ENCODE measurements at places on chromosomes 2 and 18. TPM values are rescaled to one million over a fixed set of nuclear protein-coding genes. Genes with fewer than 3 reads are reported as not detected.

GRCh38 chr2:143946436-143947391 is 573.2 kb downstream of the ZEB2 start:
- DNase-seq, result no peak

DNA sequence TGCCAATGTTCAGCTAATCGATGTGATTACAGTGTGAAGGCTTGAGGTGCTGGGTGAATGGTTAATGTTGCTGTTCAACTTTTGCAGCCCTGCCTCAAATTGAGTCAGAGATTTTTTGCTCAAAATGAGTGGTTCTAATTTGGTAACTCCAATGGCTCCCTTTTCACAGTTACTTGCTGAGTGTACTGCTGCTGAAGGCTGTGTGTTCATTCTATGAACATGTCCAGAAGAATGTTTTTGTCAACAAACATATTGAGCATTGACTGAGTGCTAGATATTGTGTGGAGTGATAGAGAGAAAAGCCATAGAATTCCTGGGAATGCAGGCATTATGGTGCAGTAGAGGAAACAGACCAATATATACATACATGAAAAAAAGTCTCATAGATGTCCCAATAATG is 39.0 kb upstream of the TCF4 start:
- no peak for DNase-seq

DNA sequence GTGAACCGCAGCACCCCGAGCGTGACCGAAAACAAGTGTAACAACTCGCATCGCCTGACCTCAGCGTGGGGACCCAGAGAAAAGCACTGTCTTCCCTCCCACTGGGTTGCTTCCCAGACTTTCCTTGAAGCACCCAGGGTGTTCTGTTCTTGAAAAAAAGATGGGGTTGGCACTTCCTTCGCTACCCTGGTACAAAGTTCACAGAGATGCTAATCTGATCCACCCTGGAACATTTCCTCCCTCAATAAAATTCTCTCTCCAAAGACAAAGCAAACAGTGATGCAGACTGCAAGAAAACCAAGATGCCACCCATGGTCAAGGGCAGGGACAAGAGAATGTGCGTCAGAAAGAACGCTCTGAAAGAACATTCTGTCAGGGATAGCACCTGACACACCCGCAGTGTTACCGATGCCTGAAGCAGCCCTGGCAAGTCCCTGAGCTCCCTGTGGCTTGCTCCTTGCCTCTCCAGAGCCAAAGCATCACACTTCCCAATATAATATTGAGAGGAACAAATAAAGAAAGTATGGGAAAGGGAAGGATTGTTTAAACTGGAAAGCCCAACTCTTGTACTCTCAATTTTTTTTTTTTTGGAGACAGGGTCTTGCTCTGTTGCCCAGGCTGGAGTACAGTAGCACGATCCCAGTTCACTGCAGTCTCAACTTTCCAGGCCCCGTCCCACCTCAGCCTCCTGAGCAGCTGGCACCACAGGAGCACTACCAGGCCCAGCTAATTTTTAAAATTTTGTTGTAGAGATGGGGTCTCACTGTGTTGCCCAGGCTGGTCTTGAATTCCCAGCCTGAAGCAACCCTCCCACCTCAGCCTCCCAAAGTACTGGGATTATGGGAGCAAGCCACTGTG is 70.7 kb downstream of the TBC1D8 start:
- DNase-seq, result no peak

- DNase-seq, result no peak
Observed at GRCh38 chr2:152189622-152190495, 14.3 kb upstream of the STAM2 start.

GRCh38 chr2:29187926-29188325 is 72.7 kb downstream of the CLIP4 start:
- DNase-seq, result no peak

- DNase-seq, result peak; percentile 66
Observed at GRCh38 chr2:95207111-95207961, at the start of gene ZNF892. Gene ZNF892 (plus strand): TSS chr2:95207521. CDS start chr2:95207816, 295 bp downstream.

GRCh38 chr2:232336981-232337720 is 41.4 kb upstream of the ALPP start:
- DNase-seq, result no peak

GRCh38 chr2:170216981-170217380 is 39.0 kb downstream of the MYO3B start:
- no peak for DNase-seq

- no peak for DNase-seq
Observed at GRCh38 chr2:200758341-200758740, 53.4 kb upstream of the BZW1 start.

DNA sequence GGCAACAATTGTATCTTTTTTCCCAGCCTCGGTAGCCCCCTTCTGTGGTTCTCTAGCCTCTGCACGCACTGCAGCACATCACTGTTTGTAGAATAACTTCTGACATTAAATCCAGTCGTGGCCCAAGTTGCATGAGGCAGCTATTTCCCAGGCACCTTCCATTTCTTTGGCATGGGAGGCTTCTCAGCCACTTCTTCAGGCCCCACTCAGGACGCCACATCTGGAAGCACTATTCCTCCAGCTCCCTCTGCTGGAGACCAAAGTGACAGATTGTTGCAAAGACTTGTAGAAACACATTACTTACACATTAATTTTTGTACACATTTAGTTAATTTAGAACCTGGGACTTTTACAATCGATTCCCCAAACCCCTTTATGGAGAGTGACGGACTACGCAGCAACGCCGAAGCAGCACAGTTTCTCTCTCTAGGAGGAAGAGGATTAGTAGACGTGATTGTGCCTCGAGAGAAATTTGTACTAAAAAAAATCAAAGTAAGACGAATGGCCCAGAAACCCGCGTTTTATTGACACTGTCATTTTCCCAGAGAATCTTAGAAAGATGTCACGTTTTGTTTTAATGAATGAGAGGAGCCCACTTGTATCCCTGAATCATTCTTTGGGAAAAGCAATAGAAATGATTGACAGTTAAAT is 57.8 kb upstream of the RGPD5 start:
- DNase-seq, result no peak

GRCh38 chr2:100919316-100919715 is 82.8 kb upstream of the RPL31 start:
- no peak for DNase-seq

Gene AKAIN1
- not detected for polyA plus RNA-seq

Gene SATB2
- 13.1 TPM for polyA plus RNA-seq

Gene ATP6V1C2
- polyA plus RNA-seq, result 7.3 TPM

Gene SGPP2
- 18.5 TPM for polyA plus RNA-seq

Gene CFAP210
- polyA plus RNA-seq, result 2.4 TPM

Gene PTPRM
- 101 TPM for polyA plus RNA-seq

Gene PJVK
- polyA plus RNA-seq, result 8.3 TPM

Gene WIPF1
- polyA plus RNA-seq, result 25.7 TPM

Gene FIGN
- polyA plus RNA-seq, result 8.8 TPM

Gene HOXD12
- polyA plus RNA-seq, result 0.42 TPM

Gene NLRC4
- 1.00 TPM for polyA plus RNA-seq

Gene APCDD1
- polyA plus RNA-seq, result 126 TPM

Gene ACOXL
- 0.83 TPM for polyA plus RNA-seq

Gene OTX1
- not detected for polyA plus RNA-seq
